ENCODE measurements at places on chromosomes 3 and 15. TPM values are rescaled to one million over a fixed set of nuclear protein-coding genes. Genes with fewer than 3 reads are reported as not detected.

DNA sequence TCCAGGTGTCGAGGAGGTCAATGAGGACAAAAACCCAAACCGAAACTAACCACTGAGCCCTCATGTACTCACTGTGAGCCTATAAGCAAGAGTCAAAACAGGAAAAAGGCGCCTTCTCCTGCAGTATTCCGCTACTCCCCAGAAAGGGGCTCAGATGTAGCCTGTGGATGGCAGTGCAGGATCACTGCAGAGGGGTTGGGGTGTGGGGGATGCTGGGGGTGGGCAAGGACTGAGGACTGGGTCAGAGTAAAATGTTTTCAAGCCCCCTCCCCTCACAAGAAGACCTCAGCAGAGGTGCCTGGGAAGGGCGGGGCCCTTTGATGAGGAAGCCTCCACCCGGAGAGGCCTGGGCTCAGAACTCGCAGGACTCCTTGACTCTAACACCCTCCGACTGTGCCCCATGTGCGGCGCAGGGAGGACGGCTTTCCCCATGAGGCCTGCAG is 170.1 kb downstream of the OSBPL10 start:
- no peak for DNase-seq

- DNase-seq, result no peak
Measured at GRCh38 chr15:40322531-40323238, 807 bp upstream of the INAFM2 start.

DNA sequence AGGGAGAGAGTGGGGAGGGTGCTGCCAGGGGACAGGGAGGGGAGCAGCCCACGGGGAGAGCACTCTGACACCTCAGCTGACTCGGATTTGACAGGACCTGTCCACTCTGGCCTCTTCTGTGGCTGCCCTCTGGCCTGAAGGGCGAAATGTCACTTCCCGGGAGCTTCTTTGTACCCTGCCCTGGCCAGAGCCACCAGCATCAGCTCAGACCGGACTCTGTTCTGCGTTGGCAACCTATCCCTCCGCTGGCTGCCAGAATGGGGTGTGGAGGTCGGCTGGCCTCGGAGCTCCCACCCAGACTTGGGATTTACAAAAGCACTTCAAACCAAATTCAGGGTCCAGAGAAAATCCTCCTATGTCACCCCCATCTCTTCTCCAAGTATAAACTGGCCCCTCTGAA is 336.7 kb upstream of the FRG2C start:
- no peak for DNase-seq

GRCh38 chr3:71109241-71109976 is 474.1 kb downstream of the FOXP1 start:
- DNase-seq, result no peak

DNA sequence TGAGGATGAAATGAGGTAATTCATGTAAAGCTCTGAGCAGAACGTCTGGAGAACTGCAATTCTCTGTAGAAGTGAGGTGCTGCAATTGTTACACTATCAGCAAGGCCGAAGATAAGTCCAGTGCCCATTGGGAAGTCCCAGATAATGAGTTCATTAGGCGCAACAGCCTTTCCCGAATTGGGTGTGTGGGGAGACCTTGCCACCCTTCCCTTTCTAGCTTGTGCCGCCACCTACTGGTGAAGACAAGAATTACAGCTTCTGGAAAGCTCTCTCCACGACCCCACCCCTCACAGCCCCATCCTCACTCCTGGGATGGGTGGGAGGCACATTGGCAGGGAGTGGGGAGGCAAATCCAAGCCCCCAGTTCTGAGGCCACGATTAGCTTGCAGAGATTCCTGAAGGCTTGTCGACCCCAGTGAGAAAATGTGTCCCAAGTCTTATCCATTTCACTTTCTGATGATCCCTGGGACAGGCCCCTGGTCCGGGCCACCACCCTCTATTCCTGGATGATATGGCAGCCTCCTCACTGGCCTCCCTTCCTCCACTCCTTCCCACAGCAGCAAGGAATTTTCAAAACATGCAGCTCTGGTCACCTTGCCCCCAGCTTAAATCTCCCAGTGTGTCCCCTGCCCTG is 36.4 kb downstream of the FAM3D start:
- peak; percentile 71 for DNase-seq

DNA sequence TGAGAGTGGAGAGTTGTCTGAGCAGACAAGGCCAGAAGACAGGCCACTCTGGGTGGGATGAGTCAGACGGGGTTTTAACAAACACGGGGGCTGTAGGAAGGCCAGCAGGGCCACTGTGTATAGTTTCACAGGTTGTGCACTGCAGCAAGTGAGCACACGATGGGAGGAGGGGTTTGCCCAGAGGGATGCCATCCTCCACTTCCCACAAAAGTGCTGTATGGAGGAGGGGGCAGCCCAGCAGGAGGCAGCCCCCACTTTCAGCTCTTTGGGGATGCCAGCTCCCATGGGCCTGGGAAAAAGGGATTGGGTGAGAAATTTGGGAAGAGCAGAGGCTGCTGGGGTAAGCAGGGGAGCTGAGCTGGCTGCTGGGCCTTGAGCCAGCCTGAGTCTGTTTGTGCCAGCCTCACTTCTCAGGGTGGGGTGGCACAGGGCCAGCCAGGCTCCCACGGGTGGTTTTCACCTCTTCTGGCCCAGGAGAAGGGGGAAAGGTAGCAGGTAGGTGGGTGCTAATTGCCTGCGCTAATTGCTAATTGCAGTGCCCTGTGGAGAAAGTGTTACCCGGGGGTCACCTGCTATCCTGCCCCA is 6.7 kb downstream of the ZBTB47 start:
- no peak for DNase-seq

DNA sequence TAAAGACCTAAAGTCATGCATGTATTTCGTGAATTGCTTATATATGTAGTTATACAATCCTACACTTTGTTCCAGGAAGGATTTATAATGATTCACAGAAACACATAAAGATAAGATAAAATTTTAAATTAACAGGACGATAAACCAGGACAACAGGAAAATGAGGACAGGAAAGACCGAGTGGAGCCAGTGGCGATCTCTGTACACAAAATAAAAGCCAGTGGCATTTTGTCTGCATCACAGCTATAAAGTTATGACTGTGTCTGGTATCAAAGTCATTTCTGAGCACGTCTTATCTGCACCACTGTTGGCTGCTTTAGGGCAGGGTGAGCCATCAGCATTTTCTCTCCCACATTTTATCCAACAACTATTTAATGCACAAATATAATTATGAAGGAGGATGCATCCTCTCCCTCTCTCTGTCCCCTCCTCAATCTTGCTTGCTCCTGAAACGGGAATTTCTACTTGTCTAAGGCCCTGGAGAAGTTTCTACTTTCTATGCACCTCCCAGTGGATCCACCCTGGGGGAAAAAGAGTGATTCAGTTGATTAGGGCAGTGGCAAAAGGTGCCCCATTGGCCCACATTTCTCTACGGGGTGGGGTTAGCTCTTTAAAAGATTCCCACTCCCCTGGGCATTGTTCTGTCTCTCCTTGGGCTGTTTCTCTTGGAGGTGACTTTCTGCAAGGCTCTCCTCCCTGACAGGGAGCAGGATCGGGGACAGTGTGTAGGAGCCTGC is 159.4 kb upstream of the UBE2E1 start:
- no peak for DNase-seq

DNA sequence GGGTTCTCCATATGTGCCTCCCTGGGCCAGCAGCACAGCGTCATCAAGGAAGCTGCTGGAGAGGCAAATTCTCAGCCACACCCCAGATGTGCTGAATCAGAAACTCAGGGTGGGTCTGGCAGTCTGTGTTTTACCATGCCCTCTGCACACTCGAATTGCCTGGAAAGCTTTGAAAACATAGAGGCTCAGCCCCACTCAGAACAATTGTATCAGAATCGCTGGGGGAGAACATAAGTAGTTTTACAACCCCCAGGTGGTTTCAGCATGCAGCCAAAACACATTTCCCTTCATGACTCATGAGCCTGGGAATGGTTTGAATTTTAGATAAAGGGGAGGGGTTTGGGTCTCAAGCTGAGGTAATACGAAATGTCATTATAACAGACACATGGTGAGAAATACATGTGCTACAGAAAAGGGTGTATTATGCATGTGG is 9.6 kb downstream of the TGM4 start:
- DNase-seq, result no peak

DNA sequence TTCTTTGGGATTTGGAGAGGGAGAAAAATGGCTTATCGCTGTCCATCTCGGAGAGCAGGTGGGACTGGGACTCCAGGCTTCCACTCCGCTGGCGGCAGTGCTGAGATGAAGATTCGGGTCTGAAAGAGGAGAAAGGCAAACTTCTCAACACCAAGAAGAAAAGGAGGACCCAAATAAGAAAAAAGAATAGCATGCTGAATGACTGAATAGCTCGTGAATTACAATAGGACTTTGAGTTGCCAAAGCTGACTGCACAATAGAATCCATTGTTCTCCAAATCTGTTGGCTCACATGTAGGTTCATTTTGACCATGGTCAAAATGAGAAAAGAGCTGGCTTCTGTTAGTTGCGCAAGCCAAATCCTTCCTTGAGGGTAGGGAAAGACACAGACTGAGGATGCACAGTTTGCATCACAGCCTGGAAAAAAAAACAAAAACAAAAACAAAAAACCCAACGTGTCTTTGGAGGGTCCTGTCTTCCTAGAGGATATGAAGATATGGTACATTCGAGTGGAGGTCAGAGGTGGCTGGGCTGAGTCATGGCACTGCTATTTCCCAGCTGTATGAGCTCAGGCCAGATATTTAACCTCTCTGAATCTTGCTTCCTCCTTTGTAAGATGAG is 59.3 kb upstream of the LMOD3 start:
- DNase-seq, result no peak

DNA sequence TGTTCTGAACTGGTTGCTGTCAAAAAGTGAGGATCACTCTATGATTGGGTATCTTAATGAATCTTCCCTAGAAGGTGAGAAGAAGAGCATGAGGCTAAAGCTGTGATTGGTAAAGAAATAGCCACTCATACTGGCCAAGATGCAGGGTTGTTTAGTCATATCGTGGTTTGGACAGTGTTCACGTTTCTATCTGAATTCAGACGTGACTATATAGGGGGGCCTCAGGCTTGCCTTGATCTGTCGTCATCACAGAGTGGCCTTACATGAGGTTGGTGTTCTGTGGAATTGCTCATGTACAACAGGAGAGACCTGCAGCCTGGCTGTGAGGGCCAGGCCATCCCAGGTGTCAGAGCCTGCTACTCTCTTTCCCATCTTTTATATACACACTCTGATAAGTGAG is 12.4 kb downstream of the RTP2 start:
- DNase-seq, result no peak

DNA sequence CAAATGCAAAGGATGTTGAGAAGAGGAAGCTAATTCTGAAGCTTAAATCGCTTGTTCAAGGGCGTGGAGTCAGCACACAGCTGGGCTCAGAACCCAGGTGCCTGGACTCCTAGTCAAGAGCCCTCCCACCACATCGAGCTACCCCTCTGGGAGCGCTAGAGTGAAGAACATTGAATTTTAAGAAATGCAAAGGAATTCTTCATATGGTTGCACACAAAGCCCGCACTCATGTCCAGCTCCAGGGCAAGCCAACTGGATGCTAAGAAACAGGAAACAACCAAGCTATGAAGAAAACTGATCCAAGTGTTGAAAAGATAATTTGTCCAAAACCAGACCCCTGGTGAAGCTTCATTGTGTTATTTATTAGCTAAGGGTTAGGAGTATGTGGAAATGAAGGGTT is 122.3 kb downstream of the ALDH1A2 start:
- no peak for DNase-seq

GRCh38 chr15:90059208-90059985 is 42.9 kb downstream of the IDH2 start:
- peak; percentile 96 for DNase-seq

DNA sequence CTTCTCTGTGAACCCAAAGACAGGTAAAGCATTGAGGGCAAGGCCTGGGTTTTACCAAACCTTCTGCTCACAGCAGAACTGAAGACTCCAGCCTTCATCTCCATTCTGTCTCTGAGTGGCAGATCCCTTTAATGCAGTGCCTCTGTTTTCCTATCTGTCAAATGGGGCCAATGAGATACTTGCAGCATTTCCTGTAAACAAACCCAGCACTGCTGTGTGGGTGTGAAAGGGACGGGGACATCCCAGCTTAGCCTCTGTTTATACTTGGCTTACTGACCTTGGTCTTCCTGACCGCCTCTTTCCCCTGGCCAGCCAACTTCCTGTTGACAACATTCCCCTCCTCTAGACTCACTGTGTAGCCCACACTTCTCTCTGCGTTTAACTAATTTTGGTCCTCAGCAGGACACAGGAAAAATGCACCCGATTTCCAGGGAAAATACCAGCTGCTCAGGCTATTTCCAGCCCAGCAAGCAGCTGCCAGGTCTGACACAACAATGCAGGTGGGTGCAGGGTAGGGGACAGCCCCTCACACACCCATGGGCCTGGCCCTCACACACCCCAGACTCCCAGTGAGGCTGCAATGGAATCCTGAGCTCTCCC is 105.9 kb upstream of the HERC1 start:
- DNase-seq, result no peak

GRCh38 chr3:45646051-45646585 is 43.1 kb upstream of the SACM1L start:
- no peak for DNase-seq

- DNase-seq, result no peak
Measured at GRCh38 chr3:173111321-173111720, 29.7 kb downstream of the SPATA16 start.

GRCh38 chr15:63749330-63749942 is 84.3 kb downstream of the HERC1 start:
- DNase-seq, result no peak

GRCh38 chr3:30631243-30631904 is 25.0 kb downstream of the TGFBR2 start:
- DNase-seq, result peak; percentile 67

GRCh38 chr15:88563638-88564037 is 17.2 kb upstream of the DET1 start:
- no peak for DNase-seq

- no peak for DNase-seq
Measured at GRCh38 chr3:173465112-173465511, 67.6 kb downstream of the NLGN1 start.

DNA sequence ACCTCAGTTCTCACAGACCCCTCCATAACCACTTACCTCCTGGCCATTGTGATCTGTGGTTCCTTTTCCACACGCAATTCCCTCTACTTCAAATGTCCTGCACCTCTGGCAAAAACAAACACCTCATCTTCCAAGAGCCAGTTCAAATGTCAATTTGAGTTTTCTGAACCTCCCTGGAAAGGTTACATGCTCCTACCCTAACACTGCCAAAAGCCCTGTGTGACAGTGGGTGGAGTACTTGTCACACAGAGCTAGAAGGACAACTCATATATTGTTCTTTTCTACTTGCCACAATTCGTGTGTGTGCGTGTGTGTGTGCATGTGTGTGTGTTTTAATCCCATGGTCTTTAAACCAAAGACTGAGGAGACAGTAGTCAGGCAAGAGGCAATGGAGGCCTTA is 331.8 kb upstream of the ARHGEF26 start:
- no peak for DNase-seq

The P4HTM gene
- 56.4 TPM for total RNA-seq

The CACNA2D2 gene
- 0.85 TPM for total RNA-seq

The FMN1 gene
- total RNA-seq, result 1.2 TPM

The LRRK1 gene
- 55.5 TPM for total RNA-seq

The SPTSSB gene
- total RNA-seq, result not detected

Measured in B cell (primary cell).